Stimulated activated CD4-positive, alpha-beta T cell treated with anti-CD3 and anti-CD28 coated beads, Interleukin-15, amount 100 ng/mL, for 1 hour (primary cell): ENCODE measurements at places on chromosomes 11 and 22.

DNA sequence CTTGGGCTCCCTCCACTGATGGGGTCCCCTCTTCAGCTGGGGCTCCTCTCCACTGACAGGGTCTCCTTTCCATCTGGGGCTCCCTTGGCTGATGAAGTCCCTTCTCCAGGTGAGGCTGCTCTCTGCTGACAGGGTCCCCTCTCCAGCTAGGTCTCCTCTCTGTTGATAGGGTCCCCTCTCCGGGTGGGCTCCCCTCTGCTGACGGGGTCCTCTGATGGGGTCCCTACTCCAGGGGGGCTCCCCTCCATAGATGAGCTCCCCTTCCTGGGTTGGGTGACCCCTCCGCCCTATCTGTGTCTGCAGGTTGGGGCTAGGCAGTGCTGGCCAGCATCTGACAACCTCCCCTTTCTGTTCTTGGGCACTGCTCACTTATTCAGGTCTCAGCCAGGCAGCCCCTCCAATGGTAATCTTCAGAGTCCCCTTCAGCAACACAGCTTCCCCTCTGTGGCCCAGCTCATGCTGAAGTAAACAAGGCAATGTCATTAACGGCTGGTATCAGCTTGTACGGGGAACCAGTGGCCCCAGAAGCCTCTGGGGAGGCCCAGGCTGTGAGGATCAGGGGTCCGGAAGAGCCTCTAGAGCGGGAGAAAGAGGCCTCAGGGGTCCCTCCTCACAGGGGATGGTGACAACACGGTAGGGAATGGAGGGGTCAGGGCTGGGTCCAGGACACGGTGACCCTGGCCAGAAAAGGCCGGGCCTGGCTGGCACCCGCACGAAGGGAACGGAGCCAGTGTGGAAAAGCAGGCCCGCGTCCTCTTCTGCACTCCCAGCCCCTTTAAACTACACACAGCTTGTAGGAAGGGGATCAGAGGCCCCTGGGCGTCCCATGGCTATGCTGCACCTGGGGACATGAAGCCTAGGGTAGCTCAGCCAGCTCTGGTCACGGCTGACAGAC, 9.6 kb upstream of the CD81 start:
- DNase-seq, result no peak

GRCh38 chr11:133930053-133930766, 26.6 kb downstream of the IGSF9B start:
- no peak for DNase-seq

DNA sequence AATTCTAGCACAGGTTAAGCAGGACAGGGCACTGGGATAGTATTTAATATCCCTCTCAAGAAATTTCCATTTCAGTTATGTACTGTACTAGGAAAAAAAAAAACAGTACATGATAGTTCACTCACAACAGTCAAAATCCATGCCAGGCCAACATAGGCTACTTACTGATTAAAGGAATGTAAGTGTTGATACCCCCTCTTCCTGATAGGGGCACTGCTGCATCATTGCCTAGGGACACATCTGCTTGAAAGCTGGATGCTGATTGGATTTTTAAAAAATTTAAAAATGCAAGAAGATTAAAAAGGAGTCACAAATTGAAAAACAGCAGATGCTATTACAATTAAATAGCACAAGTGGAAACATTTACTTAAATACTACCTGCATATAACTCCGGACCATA, 43.4 kb downstream of the APOL5 start:
- no peak for DNase-seq

DNA sequence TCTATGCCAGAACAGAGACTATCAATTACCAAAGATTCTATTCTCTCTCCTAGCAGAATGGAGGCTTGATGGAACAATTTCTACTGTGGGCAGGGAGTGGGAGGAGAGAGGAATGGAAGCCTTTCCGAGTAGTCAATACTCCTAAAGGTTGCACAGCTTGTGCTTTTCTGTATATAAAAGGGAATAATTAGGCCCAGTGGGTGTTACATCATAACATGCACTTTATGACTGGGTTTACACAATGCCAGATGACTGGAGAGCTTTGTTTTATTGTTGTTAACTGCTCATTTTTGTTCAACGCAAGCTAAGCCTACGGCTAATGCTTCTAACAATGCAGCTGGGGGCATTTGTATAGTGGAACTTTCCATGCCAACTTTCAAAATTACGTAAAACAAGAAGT, 2237.9 kb upstream of the RAG2 start:
- DNase-seq, result no peak

- DNase-seq, result no peak
These were observed 4.8 kb downstream of the CCDC88B start for GRCh38 chr11:64344787-64345186.

DNA sequence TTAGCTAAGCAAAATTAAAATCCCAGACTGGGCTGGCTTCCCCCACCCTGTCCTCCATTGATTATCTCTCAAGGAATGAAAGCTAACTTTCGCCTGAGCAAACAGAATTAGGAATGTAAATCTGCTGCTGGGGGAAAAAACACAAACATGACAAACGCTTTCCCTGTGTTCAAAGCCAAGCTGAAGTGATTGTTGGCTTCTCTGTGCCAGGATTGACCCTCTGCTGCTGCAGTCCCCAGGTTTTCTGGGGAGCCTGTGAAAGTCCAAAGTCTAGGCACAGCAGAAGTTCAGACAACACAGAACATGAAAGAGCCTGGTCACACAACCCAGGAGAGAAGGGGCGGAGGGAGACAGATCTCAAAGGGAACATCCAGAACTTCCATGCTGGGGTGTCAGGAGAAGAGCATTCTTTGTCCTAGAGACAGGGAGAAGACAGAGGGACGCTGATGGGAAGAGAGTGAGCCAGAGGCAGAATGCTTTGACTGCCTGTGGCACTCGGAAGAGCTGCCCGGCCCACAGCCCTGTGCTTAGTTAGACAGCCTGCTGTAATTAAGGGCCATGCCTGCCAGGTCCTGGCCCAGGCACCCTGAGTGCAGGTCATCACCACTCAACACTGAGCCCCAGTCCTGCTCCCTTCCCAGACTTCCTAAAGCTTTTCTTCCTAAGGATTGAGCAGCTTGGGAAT, 6.9 kb downstream of the PATZ1 start:
- no peak for DNase-seq

GRCh38 chr11:82233201-82233600, 500.5 kb downstream of the FAM181B start:
- DNase-seq, result no peak
